Activated CD8-positive, alpha-beta memory T cell treated with anti-CD3 and anti-CD28 coated beads for 1 hour (primary cell): ENCODE measurements at places on chromosomes 3 and 15.

DNA sequence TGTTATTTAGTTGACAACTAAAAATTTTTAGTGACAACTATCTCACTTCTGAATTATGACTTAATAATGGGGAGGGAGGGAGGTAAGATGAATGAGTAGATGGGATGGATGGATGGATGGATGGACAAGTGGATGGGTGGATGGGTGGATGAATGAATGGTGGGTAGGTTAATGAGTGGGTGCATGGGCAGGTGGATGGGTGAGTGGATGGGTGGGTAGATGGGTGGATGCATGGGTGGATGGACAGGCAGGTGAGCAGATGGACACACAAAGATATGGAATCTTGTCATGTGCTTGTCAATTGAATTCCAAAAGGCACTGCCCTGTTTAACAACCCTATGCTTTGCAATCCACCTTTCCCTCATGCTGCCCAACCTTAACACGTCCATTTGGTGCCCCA, 41.5 kb downstream of the KLHL25 start:
- DNase-seq, result no peak

GRCh38 chr3:37536840-37537239, 324.8 kb upstream of the CTDSPL start:
- no peak for DNase-seq

- no peak for DNase-seq
Measured at GRCh38 chr3:141306922-141307321, 61.4 kb upstream of the ZBTB38 start.

- no peak for DNase-seq
Measured at GRCh38 chr3:15318661-15319060, 13.7 kb downstream of the SH3BP5 start.

DNA sequence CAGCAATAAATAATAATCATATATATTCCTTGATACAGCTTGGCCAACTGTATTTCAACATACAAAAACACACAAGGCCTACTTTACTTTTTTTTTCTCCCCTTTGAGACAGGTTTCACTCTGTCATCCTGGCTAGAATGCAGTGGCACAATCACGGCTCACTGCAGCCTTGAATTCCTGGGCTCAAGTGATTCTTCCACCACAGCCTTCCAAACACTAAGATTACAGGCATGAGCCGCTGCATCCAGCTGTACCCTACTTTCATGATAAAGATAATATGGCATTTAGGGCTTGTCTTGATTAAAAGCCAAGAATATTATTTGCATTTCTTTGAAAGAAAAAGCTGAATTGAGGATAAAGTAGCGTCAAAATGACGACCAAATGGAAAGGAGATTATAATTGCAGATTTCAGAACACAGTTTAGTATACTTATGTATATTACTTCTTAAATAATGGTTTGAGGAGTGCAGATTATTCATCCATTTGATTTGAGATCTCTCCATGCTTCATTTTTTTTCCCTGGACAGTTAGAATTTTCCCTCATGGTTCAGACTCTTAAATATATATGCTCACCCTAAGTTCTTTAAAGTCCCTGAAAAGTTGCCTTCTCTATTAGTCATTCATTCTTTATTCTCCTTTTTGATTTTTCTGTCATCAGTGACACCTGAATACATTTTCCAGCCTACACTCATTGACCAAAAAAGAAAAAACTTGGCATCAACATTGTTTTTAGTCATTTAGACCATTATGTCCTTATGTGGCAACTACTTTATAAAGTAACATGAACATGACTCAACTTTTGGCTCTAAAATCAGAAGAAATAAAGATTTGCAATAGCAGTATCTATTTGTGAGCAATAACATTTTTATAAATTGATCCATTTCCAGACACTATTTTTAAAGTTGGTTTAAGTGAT, 48.5 kb upstream of the MLF1 start:
- DNase-seq, result no peak

- no peak for DNase-seq
Measured at GRCh38 chr15:68425428-68426060, 6.4 kb downstream of the ITGA11 start.

DNA sequence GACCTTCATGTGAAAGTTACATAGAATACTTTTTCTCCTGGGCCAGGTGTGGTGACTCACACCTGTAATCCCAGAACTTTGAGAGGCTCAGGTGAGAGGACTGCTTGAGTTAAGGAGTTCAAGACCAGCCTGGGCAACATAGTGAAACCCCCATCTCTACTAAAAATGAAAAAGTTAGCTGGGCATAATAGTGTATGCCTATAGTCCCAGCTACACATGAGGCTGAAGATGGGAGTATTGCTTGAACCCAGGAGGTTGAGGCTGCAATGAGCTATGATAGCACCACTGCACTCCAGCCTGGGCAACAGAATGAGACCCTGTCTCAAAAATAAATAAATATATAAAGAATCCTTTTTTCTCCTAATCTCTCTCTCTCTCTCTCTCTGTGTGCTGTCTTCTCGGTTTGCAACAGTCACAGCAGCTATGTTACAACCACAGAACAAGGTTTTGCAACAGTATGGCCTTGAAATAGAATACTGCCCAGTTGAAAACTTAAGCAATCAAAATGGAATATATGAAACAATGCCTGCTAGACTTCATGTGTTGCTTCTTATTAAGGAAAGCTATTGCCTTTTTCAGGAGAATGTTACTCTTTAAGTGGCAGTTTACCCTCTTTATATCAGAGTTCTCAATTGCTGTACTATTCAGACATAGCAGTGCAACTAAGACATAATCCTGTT, 12.3 kb upstream of the DENND4A start:
- DNase-seq, result no peak

- DNase-seq, result no peak
Measured at GRCh38 chr15:78854833-78855372, 17.8 kb upstream of the MORF4L1 start.

- no peak for DNase-seq
Measured at GRCh38 chr3:154011036-154011435, 110.2 kb upstream of the ARHGEF26 start.

DNA sequence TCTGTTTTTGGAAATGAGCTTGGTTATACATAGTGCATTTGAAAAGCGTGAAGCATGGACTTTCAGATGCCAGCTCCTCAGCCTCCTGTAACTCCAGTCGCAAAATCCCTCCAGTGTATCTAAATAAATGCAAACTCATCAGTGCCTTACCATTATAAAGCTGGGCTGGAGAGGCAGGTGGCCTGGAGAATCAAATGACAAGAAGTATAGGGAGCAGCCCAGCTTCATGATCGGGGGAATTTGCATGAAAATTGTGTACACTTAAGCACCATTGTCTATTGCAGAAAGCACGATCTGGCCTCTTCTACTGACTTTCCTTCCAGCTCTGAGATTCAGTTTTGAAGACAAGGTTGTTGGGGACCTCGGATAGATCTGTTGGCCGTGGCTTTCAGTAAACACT, 71.7 kb downstream of the IGF1R start:
- DNase-seq, result no peak

DNA sequence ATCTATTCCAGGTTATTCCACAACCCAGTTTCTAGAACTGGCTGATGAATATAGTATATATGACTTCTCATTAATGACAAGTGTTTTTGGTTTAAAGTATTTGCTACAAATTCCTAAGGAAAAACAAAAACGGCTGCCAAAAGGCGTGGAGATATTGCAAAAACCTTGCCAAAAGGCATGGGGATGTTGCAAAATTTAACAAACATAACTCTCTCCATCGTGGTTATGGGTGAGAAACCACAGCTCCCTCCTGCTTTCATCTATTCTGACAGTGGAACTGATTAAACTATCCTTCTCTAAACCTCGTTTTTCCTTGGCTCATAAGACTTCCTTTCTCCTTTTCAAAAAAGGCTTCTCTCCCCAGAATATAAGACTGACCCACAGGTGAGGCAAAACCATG, 342.0 kb upstream of the PDZRN3 start:
- DNase-seq, result no peak

GRCh38 chr3:195195321-195196209, 75.4 kb downstream of the XXYLT1 start:
- no peak for DNase-seq

DNA sequence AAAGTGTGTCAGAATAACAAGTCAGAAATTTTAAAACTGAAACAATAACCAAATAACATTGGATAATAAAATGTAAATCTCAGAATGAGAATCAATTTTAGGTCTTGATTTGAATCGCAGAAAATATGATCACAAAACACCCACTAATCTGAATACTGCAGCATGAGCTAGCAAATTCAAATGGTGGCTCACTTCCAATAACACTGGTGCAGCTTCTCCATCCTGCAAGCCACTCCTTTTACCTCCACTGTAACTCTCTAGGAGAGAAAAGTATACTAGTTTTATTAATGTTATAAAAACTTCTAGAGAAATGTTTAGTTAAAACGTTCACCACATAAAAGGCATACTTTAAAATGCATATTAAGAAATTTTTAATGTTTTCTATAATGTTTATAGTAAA, 30.4 kb downstream of the UBE3A start:
- DNase-seq, result no peak

GRCh38 chr3:67386451-67386850, 268.0 kb downstream of the SUCLG2 start:
- DNase-seq, result no peak

DNA sequence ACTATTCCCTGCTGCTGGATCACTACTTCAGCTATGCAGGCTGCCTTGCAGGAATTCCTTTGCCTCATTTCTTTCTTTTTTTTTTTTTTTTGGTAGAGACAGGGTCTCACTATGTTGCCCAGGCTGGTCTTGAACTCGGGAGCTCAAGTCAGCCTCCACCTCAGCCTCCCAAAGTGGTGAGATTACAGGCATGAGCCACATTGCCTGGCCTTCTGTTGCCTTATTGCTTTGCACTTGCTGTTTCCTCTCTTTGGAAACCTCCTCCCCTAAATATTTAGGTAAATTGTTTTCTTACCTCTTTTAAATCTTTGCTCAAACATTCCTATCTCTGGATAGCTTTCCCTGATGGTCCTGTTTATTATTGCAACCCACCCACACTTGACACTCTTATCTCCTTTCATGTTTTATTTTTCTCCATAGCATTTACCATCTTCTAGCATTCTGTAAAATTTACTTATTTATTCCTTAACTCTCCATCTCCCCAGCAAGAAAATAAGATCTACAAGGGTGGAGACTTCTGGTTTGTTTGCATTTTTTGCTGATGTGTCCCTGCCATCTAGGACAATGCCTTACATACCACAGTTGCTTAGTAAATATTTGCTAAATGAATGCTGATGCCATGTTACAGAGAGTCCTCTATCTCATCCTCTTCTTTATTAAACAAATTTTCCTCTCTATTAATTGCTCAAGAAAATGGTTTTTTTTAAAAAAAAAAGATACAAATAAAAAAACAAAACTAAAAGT, 134.8 kb downstream of the P2RY1 start:
- no peak for DNase-seq
